ENCODE measurements at places on chromosomes 7 and 10.
A peak's percentile ranks its signal among the peaks of the same experiment; 100 is the strongest.

GRCh38 chr7:99997545-99998137, 17.8 kb upstream of the ZKSCAN1 start:
- peak; percentile 80 for DNase-seq

GRCh38 chr10:62394556-62395018, 20.4 kb downstream of the ZNF365 start:
- no peak for DNase-seq

- DNase-seq = no peak
Measured at GRCh38 chr10:125193306-125193877, 33.0 kb upstream of the CTBP2 start.

DNA sequence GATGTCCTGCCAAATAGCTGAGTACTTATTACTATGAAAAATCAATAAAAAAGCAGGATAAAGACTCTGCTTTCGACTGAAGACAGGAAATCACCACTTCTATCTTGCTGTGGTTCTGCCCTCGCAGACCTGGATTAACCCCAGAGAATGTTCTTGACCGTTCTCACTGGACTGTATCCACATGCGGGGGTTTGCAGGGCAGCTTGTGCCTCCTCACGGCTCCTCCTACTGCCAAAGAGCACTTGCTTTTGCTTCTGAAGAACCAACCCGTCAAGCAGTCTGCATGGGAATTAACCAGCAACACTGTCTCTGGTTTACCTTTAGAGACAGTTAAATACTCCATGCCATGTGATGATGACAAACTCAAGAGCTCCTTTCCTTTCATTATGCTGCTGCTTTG, 184.0 kb downstream of the GFRA1 start:
- no peak for DNase-seq

GRCh38 chr7:42395607-42396006, 158.6 kb upstream of the GLI3 start:
- no peak for DNase-seq

GRCh38 chr10:51629934-51630639, 69.3 kb downstream of the CSTF2T start:
- no peak for DNase-seq

- no peak for DNase-seq
Measured at GRCh38 chr7:27689150-27689549, 26.5 kb upstream of the HIBADH start.

DNA sequence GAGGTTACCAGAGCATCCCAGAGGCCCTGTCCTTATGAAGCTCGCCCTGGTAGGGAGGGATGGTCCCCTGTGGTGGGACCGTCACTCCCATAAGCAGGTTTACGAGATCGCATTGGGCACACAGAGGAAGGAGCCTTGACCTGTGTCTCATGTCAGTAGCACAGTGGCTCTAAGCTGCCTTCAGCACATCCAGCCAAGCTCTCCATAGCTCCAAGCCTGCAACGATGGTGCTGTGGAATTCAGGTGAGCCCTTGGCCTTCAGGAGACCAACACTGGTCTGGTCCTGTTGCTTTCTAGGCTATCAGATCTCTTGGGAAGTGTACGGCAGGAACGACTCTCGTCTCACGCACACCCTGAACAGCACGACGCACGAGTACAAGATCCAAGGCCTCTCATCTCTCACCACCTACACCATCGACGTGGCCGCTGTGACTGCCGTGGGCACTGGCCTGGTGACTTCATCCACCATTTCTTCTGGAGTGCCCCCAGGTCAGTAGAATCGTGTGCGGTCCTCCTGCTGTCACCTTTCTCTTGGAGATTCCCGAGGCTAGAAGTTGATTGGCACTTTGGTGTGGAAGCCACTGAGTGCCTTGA, 605.3 kb upstream of the FOXK1 start:
- DNase-seq = no peak

DNA sequence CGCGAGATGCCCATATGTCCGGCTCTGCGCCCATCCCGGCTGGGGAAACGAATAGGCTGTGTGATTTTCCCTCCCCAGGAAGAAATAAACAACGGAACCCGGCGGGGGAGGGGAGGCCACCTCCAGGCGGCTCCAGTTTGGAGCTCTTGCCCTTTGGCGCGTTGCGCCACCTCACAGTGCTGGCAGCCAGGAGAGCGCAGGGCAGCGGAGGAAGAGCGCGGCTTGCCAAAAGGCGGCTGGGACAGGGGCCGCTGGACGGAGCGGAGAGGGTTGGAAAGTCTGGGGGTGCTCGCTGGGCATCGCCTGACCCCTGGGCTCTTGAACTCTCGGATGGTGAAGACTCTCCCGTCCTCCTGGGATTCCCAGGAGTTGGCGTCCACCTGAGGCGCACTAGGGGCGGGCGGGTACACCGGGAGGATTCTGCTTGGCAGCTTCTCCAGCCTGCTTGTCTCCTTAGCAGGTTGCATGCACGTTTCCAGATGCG, 5.3 kb upstream of the NEUROG3 start:
- DNase-seq = no peak

- DNase-seq = no peak
Measured at GRCh38 chr7:1255817-1256340, 23.2 kb downstream of the UNCX start.

- DNase-seq = no peak
Measured at GRCh38 chr10:28624351-28624750, 53.0 kb upstream of the BAMBI start.

- DNase-seq = peak; percentile 85
Measured at GRCh38 chr7:107044347-107045194, at the start of gene PRKAR2B. PRKAR2B (plus strand) TSS chr7:107044705; CDS start chr7:107044908, 203 bp downstream.

- DNase-seq = no peak
Measured at GRCh38 chr10:43980313-43980712, 331.6 kb upstream of the ZNF32 start.

GRCh38 chr10:131977323-131978096, 4.2 kb downstream of the BNIP3 start:
- no peak for DNase-seq

DNA sequence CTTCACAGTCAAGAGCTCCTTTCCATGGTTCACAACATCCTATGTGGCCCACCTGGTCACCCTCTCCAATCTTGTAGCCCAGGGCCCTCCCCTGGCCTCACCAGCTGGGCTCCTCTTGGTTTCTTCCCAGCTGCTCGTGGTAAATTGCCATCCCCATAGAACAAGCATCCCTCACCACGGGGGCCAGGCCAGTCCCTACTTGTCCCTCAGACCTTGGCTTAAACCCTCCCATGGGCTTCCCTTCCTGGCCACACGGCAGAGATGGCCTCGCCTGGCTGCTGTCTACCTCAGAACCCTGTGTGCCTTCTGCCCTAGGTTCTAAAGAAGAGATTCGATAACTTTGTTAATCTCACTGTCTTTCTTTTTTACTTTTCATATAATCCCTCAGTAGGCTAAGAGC, 153.3 kb upstream of the TCERG1L start:
- DNase-seq = no peak

DNA sequence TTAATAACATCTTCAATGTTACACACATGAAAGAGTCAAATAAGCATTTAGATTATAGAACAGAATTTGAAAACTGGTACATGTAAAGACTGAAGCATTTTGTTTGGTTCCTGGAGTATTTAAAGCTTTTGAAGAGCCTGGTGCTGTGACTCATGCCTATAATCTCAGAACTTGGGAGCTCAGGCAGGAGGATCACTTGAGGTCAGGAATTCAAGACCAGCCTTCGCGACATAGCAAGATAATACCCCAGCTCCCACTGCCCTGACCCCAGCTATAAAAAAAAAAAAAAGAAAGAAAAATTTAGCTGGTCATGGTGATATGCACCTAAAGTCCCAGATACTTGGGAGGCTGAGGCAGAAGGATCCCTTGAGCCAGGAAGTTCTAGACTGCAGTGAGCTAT, 87.8 kb downstream of the HDAC9 start:
- no peak for DNase-seq

DNA sequence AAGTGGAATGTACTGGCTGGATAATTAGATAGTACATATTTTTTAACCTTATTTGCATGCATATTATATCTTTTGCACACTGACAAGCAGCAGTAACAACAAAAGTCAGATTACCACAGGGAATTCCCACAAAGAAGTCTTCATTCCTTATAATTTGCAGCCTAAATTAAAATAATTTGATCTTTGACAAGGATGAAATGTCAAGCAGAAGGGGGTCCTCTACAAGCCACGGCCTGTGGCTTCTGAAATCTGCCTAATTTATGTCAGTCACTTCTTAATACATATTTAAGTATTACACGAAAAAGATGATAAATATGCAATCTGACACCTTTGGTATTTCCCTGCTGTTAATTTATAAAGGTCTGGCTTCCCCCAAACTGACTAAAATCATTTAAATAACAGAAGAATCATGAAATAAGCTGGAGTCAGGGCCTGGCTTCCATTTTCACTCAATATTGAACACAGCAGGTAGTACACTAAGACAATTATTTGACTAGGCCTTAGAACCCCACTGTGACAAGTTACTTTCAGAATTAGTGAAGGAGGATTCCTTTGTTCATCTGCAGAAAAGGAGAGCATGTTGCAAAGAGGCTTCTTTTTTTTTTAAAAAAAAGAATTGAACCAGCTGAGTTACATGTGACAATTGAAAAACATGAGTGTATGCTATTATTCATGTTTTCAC, 351.1 kb upstream of the ETV1 start:
- no peak for DNase-seq

- no peak for DNase-seq
Measured at GRCh38 chr10:117241541-117242462, 888 bp downstream of the SLC18A2 start.

DNA sequence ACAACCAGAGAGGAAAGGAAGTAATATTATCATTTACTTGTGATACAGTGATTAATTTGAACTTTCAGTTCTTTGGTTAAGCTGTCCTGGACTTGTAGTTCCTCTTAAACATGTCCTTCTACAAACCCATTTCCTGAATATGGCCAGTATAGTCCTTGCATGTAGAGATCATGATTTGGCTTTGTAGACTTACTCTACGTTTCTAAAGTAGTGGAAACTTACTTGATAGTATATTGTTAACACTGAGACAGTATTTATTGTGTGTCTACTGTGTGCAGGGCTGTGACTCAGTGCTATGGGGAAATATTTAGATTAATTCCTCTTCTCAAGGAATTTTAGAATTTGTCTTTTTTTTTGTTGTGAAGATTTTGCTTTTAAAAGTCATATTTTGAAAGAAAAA, 109.5 kb downstream of the NRF1 start:
- no peak for DNase-seq

- DNase-seq = no peak
Measured at GRCh38 chr7:79529214-79529880, 75.9 kb upstream of the MAGI2 start.

- DNase-seq = no peak
Measured at GRCh38 chr10:93293999-93294398, 188.1 kb downstream of the MYOF start.

GRCh38 chr10:96584035-96584434, 2.8 kb downstream of the TM9SF3 start:
- DNase-seq = no peak

- DNase-seq = no peak
Measured at GRCh38 chr7:103657474-103657894, 211.5 kb upstream of the SLC26A5 start.

DNA sequence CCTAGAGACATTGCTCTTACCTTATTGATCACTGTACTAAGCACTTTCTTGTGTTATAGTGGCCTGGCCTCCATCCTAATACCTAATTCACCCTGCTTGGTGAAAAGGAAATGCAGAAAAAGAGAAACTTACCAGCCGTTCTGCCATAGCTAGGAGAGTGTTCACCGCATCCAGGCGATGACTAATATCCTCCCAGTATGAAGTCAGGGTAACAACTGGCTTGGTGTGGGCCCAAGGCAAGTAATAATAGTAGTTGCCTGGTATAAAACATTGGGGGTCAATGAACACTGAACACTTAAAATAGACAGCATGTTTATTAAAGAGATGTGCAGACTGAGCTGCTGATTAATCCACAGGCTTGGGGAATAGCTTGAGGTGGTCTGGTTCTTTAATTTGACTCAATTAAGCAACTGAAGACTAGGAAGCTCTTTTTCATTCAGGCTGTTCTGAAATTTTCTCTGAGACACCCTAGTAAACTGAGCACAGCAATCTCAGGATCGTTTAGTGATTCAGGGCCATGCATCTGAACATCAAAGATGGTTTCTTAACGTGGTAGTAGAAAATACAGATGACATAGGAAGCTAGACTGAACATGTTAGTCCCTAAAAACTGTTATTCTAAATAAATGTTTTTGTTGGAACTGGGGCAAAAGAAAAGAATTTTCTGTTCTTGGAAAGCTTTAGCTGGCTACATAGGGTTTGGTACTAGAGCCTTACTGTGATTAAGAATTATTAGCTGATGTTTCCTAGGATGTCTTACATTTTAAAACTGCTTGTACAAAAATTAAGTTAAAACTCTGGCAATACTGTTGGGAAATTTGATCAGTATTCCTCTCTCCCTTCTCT, 102.2 kb downstream of the MYOF start:
- DNase-seq = peak; percentile 19

DNA sequence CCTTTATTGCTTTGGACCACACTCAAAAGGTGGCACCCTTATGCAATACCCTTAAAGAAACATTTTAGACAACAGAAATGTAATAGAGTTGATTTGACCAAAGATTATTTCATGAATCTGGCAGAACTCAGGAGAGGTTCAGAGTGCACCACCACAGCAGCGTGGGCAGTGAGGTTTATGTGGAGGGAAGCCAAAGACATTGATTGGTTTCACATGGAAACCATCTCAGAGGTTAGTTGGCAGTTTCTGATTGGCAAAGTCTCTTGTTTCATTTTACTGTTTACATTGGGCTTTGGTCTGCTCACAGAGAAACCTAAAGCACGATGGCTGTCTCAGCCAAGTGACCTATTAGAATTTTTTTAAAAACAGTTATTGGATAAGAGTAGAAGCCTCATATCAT, 101.3 kb downstream of the SDHAF3 start:
- DNase-seq = no peak

- DNase-seq = no peak
Measured at GRCh38 chr7:105980645-105981396, 17.8 kb downstream of the CDHR3 start.
